Stimulated activated CD8-positive, alpha-beta memory T cell treated with anti-CD3 and anti-CD28 coated beads, Interleukin-4, amount 100 ng/mL, for 24 hours (primary cell): ENCODE measurements at places on chromosomes 6 and 20.

GRCh38 chr20:64025101-64025825 is 10.7 kb upstream of the C20orf204 start:
- no peak for DNase-seq

DNA sequence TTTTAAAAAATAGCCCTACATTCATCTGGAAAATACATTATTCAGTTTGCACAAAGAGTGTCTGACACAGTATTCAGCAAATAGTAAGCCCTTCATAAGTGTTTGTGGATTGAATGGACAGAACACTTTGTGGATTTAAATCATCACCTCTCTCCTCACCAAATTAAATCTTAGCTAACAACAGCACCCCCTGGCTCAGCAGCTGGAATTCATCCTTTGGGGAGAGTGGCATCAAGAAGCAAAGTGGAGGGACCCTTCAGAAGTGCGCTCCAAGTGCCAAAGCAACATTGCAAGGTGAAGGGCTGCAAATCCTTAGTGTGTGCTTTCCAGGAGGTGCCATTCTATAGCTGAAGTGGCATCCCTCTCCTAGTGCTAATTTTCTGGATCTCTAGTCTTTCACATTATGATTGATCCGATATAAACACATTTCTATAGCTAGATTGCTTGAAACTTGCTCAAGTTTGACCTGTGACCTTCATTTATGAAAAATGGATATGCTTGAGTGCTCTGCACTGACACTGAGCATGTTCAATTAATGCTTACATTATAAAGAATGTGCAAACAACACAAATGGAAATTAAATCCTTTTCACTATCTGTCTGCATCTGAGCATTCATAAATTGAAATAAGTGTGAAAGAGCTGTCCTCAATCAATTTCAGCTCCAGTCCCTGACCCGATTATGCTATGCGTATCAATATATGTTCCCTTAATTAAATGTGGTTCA is 891.7 kb downstream of the C6orf118 start:
- DNase-seq: no peak

- no peak for DNase-seq
These were observed 80.1 kb upstream of the PTPRK start for GRCh38 chr6:128600397-128600951.

DNA sequence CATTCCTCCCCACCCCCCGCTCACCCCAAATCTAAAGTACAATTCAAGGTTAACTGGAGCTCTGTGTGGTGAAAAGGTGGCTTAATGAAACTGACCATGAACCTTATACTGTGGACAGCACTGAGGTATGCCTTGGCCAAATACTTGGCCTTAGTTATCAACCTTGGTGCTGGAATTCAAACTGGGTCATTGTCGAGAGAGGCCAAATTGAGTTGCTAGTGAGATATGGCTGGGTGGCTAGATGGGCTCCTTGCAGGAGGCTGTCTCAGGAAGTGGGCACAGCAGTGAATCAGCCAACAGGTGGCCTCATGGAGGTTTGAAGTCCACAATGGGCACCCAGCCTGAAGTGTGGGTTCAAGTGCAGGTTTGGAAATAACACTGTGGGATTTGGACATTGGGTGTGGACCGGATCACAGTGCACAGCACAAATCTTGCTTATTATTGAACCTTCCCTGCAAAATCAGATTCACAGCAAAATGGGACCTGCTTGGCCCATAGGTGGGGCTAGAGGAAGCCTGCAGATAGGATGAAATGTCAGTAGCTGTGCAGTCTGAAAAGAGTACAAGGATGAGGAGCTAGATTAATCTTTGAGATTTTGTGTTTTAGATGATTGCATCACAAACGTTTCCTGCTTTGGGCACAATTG is 5.6 kb upstream of the BTBD3 start:
- DNase-seq: no peak

DNA sequence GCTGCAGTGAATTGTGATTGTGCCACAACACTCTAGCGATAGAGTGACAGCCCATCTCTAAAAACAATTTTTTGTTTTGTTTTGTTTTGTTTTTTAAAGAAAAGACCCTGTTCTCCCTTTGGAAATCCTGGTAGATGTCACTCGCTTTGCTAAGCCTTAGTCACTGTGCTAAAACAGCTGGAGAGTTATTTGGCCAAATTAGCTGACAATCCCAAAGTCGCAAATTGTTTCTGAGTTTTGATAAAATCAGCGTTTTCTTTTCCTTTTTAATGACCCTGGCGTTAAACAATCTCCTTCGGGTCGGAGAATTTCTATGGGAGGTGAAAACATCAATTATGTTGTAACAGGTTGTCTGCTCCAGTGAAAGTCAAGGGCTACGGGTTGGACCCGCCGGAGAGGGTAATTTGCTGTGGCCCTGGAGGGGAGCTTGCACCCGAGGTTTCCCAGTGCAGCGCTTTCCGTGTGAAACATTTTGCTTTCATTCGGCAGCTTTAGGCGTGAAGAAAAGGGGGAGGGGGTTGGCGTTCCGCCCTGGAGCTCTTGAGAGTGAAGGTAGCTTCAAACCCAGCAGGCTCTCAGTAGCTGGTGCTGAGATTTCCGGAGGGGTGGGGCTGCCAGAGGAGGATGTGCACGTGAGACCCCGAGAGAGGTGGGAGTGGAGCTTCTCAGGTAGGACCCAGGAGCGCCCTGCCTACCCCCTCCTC is 296.6 kb downstream of the PHACTR1 start:
- DNase-seq: no peak

DNA sequence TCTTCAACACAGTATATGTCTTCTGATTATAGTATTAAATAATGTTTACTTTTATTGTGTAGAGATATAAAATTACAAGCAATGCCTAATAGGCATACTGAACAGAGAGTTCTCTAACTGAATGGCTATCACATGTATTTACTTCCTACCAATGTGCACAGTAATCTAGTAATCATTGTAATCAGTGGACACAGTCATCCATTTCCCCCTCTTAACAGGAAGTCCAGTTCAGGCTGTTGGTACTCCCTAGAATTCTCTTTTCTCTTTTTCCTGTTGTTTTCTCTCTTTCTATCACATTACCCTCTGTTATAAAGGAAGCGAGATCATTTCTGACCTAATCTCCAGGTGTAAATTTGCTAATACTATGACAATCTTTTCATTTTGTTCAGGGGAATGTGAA is 172.5 kb downstream of the HTR1B start:
- no peak for DNase-seq

- DNase-seq: no peak
These were observed 27.4 kb downstream of the TRAM2 start for GRCh38 chr6:52549428-52549827.

DNA sequence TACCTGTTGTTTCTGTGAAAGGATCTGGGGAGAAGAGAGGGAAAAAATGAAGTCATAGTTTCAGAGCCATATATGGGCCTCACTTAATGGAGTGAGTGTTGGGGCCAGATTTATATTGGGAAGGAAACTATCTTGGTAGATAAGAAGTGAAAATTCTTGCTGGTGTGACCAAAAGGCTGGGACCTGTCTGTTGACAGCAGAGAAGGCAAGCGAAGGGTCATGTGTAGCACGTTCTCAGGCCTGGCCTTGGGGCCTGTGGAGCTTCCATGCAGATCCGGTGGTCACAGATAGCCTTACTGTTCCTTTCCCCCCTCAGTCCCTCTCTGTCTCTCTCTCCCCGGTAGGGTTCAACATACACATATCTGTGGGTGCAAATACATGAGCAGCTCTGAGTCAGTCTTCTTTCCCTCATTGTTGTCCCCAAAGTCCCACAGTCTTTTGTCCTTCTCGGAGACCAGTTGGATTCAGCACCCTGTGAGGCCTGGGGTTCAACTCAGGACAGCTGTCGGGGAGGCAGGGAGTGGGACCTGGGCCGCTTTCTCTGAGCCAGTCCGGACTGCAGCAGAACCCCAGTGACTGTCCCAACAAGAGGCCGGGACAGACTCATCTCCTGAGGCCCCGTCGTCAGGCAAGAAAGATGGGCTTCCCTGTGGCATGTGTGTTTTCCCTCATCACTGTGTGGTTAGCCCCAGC is 34.6 kb downstream of the PPP1R14C start:
- no peak for DNase-seq

DNA sequence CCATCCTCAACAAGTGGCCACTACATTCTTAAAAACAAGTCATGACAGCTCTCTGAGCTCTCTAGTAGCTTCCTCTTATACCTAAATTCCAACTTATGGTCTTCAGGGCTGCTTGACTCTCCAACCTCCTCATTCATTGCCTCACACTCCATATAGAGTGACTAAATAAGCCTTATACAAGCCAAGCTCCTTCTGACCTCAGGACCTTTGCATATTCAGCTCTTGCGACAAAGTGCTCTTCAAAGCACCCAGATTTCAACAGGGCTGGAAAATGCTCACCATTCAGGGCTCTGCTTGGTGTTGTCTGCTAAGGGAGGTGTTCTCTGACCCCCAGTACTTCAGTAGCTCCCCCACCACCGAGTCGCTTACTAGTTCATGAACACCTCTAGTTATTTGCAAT is 3.7 kb downstream of the TREML2 start:
- no peak for DNase-seq

GRCh38 chr20:34420146-34420545 is 57.1 kb downstream of the ITCH start:
- DNase-seq: no peak

GRCh38 chr6:7732228-7732627 is 6.3 kb downstream of the BMP6 start:
- no peak for DNase-seq
